Lung microvascular endothelial cell (primary cell): ENCODE measurements at places on chromosomes 5 and 9. TPM values are rescaled to one million over a fixed set of nuclear protein-coding genes. Genes with fewer than 3 reads are reported as not detected.

Gene KLHL9
- total RNA-seq = 23.5 and 33.7 TPM in 2 replicates

Gene IFNA21
- total RNA-seq = not detected in 2 replicates

Gene ADCY2
- not detected in 2 replicates for total RNA-seq

Gene ADAMTS16
- total RNA-seq = not detected in 2 replicates

Gene GPX3
- total RNA-seq = 5.0 and 6.3 TPM in 2 replicates

Gene PITX1
- total RNA-seq = under 0.01 TPM in 1 of 2 replicates, not detected in the other

Gene FANCG
- 9.7 and 13.3 TPM in 2 replicates for total RNA-seq

GRCh38 chr9:112180387-112180881 is 5.3 kb upstream of the SUSD1 start:
- no peak for DNase-seq

GRCh38 chr9:126058011-126058531 is 268.6 kb upstream of the MVB12B start:
- DNase-seq = no peak

DNA sequence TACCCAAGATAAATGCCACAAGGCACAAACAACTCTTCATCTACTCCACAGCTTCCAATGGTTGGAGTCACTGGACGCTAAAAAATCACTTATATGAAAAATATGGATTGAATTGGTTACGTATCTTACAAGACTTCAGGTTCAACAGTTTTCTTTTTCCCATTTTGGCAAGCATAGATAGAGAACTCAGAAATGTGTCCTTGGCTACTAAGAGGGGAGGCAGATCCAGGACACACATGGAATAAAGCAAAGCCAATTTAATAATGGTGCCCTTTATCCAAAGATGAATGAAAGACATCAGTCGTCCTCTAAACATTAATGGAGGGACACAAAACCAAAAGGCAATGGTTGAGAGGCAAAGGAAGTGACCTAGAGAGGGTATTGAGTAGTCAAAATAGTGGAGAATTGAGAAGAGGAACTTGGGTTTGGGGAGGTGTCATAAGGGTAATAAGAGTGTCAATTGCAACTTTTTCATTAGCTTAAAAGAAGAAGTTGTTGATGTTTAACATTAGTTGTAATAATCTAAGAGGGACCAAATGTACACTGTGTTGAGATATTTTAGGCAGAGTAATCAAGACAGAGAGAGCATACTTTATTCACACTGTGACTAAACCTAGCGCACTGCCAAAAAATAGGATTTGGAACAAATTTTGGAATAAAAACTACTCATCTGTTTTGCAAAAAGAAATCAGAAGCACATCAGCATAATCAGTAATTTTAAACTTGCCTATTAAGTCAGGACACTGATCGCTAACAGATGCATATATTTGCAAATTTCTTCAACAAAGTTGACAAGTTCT is 308.2 kb downstream of the ARL15 start:
- DNase-seq = no peak

DNA sequence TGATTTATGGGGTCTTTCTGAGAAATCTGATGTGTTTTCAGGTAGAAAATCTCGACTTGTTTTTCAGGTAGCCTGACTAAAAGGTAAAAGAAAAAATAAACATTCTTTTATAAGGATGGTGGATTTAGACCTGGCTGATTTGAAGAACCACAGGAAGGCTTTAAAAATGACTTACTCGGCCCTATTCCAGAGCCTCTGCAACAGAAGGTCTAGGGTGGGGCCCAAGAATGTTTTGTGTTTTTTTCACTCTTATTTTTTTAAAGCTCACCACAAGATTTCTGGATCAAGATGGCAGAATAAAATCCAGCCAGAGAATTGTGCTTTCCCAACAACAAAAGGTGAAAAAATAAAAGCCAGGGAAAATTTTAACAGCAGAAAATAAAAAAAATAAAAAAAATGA is 59.1 kb downstream of the FNBP1 start:
- DNase-seq = peak; percentile 5

DNA sequence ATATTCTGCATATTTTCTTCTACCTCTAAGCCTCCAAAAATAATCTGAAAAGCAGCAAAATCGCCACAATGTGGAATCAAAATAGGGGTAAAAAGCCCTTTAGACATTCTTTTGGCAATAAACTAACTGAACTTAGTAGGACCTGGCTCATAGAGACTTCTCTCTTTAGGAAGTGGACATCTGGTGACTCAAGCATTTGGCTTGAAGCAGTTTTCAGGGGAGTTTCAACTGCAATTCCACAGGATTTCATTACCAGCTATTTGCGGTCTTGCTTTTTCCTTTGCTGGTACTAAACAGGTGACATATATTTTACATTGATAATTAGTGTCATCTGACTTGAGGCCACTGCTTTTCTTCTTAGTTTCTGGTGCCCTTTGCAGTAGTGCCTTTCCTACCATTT is 173.2 kb upstream of the FBN2 start:
- DNase-seq = no peak

- no peak for DNase-seq
Measured at GRCh38 chr5:77719666-77720363, 56.3 kb downstream of the TBCA start.

DNA sequence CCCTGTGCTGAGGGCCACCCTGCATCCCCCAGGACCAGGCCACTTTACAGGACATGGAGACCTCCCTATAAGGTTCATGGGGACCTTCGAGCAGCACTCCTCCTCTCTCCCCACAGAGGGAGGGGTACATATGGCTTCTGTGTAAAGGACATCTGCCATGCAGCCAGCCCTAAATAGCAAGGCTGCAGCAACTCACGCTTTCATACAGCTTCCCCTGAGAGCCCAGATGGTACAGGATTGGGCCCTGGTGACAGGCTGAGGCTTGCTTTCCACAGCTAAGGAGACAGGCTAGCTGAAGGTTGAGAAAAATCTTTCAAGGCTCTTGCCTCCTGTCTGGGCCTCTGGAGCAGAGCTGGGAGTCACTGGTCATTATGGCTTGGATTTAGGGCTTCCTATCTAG is 147.0 kb upstream of the ZNF366 start:
- DNase-seq = no peak

- DNase-seq = no peak
Measured at GRCh38 chr5:22033066-22033465, 820.1 kb downstream of the CDH12 start.

DNA sequence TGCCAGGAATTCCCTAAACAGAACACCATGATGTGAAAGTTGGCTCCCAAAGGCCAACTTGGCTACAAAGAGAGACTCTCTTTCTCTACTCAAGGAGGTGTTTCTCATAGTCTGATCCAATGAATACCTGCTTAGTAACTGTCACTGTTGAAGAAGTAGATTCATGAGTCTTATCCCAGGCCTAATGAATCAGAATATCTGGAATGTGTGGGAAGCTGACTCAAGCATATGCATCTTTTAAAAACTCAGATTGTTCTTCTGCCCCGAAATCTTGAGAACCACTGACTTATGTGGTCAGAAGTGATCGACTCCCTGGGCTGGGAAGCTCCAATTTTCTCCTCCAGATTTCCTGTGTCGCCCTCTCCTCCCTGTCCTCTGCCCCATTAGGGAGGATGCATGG is 345.6 kb downstream of the PLK2 start:
- DNase-seq = peak; percentile 59

GRCh38 chr9:134768709-134769351 is 111.8 kb upstream of the FCN2 start:
- no peak for DNase-seq

GRCh38 chr5:110815916-110816605 is 77.3 kb downstream of the SLC25A46 start:
- peak; percentile 73 for DNase-seq

DNA sequence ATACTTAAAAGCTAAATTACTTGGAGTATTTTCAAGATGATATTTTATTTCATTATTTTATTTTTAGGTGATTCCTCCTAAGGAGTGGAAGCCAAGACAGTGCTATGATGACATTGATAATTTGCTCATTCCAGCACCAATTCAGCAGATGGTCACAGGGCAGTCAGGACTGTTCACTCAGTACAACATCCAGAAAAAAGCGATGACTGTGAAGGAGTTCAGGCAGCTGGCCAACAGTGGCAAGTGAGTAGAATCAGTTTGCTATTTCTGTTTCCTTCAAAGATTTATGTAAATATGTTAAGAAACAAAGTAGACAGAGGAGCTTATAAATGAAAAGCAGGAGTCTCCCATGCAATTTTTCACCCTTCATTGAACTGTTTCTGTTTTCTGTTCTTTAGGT is 47.8 kb downstream of the KDM4C start:
- DNase-seq = peak; percentile 63

- no peak for DNase-seq
Measured at GRCh38 chr9:127729522-127730256, 5.4 kb downstream of the TOR2A start.

- DNase-seq = peak; percentile 57
Measured at GRCh38 chr9:106771608-106772007, 91.4 kb upstream of the ZNF462 start.

DNA sequence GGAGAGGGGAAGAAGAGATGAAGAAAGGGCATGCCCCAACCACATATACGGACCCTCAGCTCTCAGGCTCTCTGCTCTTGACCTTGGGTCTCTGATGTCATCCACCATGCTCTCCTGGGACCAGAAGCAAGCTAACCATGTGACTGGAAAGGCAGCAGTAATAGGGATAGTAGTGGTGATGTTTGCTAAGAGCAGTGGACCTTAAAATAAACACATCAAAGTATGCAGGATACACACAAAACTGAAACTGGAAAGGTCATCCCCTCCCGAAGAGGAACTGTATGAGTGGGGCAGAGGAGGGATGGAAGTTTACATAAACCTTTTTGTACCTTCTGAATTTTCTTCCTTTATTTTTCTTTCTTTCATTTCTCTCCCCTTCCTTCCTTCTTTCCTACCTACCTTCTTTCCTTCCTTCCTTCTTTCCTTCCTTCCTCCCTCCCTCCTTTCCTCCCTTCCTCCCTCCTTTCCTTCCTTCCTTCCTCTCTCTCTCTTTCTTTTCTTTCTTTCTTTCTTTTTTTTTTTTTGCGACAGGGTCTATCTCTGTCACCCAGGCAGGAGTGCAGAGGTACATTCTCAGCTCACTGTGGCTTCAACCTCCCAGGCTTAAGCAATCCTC is 8.1 kb upstream of the PTPN3 start:
- no peak for DNase-seq

- DNase-seq = no peak
Measured at GRCh38 chr5:142405814-142406395, 81.1 kb upstream of the SPRY4 start.

DNA sequence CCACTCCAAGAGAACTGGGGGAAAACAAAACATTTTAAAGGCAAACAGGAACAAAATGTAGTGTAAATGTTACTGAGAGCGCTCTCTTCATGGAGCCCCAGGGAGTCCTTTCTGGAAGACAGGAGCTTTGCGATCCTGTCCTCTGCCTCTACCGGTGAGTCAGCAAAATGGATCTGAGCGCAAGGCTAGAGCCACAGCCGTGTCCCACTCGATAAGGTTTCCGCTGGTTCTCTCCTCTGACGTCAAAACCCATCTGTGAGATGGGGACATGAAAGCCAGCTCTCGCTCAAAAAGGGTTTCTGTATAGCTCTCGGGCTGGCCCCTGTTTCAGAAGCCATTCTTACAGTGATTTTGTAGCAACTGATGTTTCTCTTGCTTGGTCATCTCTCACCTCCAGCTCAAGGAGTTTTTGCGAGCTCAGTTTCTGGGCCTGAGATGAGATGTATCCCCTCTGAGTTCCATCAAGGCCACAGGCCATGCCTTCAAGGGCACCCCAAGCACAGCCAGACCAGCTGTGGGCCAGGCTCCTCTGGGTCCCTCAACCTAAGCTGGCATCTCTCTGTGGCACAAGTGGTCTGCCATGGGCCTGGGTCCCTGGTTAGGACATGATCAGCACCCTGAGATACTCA is 101.6 kb downstream of the FSTL4 start:
- no peak for DNase-seq

GRCh38 chr5:78657201-78657600 is 8.6 kb upstream of the LHFPL2 start:
- no peak for DNase-seq

DNA sequence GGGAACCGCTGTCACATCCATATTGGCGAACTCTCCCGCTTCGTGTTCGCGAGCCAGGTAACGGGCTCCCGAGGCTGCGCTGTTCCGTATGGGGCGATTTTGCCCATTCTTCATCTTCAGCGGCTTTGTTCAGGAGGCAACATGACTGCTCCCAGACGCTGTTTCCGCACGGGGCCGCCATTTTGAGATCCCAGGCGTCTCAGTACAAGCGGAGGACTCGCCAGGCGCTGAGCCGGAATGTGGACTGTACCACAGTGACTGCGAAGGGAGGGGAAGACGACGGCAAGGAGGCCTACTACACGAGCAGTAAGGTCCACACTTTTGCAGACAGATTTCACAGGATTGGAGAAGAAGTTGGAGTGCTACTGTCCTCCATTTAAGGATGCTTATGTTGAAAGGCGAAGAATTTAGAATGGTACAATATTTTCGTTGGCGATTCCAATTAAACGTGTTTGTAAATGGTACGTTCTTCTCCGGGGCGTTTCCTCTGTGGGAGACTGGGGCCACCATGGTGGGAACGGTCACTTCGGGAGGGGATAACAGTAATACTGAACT is 41.6 kb upstream of the ZNF300 start:
- DNase-seq = peak; percentile 69

GRCh38 chr9:131423171-131423581 is 29.3 kb downstream of the PRRC2B start:
- DNase-seq = peak; percentile 91

GRCh38 chr5:124746916-124747790 is 714 bp upstream of the ZNF608 start:
- peak; percentile 98 for DNase-seq

- peak; percentile 43 for DNase-seq
Measured at GRCh38 chr9:89312222-89312571, 1.2 kb downstream of the CKS2 start.

GRCh38 chr5:67516948-67517565 is 320.5 kb upstream of the CD180 start:
- DNase-seq = peak; percentile 12
